ENCODE measurements at places on chromosomes 1 and 21. TPM values are rescaled to one million over a fixed set of nuclear protein-coding genes. Genes with fewer than 3 reads are reported as not detected.

DNA sequence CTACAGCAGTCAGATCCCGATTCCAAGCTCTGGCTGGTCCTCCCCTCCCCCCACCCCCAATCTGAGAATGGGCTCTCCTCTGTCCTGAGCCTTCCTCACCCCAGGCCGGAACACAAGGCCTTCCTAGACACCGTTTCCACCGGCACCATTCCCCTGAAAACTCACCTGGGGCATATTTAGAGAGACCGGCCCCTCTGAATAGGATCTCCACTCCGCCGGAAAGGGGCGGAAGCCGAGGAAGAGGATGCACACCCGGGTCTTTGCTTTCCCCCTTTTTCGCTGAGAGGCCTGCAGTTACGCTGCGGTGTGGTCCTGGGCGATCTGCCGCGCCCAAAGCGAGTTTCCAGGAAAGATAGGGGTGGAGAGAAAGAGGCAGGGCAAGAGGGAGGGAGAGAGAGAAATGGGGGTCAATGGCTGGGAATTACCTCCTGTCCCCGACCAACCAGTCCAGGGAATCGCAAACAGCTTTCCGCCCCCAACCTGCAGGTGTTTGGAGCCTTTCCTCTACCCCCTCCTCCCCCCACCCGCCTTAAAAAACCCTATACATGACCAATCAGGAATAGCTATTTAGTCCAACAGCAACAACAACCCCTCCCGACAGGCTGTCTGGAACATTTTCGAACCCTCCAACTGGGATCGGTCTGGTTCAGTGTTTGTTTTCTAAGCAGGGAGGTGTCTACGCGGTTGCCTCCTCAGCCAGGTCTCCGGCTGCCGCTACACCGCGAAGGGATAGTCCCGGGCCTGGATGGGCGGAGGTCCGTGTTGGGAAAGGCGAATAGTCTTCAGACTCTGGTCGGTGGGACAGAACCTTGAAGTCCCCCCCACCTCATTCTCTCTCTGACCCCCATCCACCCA, 2.8 kb downstream of the TAL1 start:
- DNase-seq, result no peak

- DNase-seq, result no peak
These were observed 30.6 kb upstream of the MCOLN3 start for GRCh38 chr1:85078903-85079302.

DNA sequence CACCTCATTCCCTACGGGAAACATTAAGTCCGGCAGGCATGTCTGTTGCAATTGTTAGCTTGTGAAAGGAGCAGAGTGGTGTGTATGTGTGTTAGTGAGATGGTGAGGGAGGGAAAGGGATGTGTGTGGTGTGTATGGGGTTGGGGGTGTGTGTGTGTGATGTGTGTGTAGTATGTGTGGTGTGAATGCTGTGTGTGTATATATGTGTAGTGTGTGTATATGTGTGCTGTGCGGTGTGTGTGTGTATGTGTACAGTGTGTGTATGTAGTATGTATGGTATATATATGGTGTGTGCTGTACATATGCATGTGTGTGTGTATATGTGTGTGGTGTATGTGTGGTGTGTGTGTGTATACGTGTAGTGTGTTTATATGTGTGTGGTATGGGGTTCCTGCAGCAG, 20.8 kb upstream of the BLACAT1 start:
- no peak for DNase-seq

DNA sequence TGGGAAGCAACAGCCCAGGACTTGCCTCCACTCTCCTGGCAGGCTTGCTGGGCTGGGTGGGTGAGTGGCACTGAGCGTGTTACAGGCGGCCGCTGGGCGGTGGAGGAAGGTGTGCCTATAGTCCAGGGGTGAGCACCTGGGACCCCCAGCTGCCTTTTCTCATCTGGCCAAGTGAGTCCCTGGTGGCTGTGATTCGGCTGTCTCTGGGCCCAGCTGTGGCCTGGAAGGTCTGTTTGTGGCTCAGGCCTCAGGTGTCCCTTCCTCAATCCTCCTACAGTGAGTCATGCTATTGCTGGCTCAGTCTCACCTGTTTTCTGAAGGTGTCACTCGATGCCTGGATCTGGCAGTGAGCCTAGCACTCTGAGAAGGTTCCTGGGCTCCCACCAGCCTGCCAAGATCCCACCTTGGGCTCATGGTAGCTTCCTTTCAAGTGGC, 564.2 kb downstream of the PTPRU start:
- no peak for DNase-seq

Gene LCE1F
- total RNA-seq, result not detected
